ENCODE measurements at places on chromosomes 12 and 14.
A peak's percentile ranks its signal among the peaks of the same experiment; 100 is the strongest.

GRCh38 chr12:19741132-19741489, 301.8 kb downstream of the AEBP2 start:
- DNase-seq = no peak

DNA sequence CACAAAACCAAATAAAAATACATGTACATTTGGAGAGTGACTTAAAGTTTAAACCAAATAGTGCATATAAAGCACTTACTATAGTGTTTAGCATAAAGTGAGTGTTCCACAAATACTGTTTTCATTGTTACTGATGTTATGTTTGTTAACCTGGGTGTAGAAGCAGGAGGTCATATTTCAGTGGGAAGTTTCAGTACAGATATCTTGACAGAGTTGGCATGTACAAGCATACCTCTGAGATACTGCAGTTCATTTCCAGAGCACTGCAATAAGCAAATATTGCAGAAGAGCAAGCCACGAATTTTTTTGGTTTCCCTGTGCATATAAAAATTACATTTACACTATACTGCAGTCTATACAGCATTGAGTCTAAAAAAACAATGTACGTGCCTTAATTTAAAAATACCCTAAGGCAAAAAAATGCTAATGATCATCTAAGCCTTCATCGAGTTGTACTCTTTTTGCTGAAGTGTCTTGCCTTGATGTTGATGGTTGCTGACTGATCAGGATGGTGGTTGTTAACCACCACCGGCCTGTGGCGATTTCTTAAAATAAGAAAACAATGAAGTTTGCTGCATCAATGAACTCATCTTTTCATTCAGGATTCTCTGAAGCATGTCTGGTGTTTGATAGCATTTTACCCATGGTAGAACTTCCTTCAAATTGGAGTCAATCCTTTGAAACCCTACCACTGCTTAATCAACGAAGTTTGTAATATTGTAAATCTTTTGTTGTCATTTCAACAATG, 361.1 kb upstream of the RPL10L start:
- DNase-seq = no peak

- DNase-seq = no peak
These were observed 146.3 kb downstream of the CAND1 start for GRCh38 chr12:67415473-67415872.

DNA sequence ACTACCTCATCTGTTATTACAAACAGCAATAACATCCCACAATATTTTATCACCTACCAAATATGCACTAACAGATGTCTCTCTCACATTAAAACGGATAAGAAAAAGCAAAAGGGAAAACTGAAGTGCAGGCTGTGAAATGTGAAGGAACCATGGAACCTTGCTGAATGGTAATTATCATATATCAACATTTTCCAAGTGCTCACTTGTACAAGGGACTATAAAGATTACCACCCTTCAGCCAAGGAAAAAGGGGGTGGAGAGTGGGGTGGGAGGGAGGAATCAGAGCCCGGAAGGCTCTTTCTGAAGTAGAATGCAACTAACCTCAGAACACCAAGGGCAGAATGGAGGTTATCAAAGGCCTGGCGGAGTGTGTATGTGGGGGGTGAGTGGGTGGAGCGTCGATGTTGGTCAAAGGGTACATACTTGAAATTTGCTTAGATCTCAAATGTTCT, 1.2 kb downstream of the SNX6 start:
- DNase-seq = no peak

DNA sequence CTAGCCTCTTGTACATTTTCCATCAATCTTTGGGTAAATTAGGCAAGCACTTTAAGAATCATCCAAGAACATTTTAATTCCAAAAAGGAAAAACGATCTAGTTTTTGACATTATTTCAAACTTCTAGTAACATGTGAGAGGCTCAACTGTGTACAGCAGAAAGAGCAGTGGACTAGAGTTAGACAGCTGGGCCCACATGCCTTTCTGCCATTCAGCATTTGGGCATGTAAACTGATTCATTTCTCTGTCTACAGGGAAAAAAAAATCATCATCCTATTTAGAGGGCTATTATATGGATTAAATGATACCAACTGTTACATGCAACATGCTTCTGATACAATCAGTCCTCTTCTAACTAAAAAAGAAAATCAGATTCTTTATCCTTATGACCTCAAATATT, 17.7 kb downstream of the ATP2B1 start:
- DNase-seq = no peak

GRCh38 chr14:79699206-79699605, 512.1 kb downstream of the DIO2 start:
- no peak for DNase-seq

DNA sequence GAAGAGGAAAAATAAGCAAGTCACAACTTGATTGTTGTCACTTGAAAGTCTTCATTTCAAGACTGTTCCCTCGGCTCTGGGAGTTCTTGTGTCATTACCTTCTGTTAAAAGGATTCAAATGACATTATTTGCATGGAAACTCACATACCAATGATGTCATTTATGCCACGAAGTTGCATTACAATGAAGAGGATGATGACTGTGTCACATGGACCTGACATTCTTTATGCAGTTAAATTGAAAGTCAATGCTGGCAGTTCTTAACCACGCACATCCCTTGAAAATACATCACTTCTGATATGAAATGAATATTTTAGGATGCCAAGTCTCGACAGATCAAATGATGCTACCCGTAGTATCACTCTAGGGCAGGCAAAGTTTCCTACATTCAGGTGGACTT, 1069.5 kb downstream of the VRK1 start:
- no peak for DNase-seq

DNA sequence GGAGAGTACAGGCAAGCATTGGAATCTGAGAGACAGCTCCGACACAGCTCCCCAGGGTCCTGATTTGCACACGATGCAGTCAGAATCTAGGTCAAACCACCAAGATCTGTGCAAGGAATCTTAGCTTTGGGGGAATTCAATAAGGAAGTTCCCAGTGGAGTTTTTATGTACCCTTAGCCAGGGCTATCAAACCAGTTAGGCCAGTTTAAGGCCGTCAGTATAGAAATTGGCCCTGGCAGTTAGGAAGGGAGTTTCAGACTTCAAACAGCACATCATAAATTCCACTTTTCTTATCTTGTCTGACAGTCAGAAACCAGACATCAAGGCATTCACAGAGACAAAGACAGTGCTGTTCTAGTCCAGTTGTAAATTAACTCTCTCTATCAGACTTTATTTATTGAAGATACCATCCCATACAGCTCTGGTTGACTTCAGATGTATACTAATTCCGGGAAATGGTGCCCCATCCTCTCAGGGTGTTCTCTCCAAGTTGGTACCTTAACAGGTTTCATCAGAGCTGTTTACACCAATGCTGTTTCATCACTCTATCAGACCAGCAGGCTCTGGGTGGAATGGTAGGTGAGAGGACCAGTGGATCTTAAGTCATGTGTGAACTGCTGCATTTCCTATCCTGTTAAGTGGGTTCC, 157.5 kb upstream of the ATF7IP start:
- DNase-seq = no peak

GRCh38 chr12:3771853-3772252, 18.9 kb upstream of the CRACR2A start:
- DNase-seq = no peak

DNA sequence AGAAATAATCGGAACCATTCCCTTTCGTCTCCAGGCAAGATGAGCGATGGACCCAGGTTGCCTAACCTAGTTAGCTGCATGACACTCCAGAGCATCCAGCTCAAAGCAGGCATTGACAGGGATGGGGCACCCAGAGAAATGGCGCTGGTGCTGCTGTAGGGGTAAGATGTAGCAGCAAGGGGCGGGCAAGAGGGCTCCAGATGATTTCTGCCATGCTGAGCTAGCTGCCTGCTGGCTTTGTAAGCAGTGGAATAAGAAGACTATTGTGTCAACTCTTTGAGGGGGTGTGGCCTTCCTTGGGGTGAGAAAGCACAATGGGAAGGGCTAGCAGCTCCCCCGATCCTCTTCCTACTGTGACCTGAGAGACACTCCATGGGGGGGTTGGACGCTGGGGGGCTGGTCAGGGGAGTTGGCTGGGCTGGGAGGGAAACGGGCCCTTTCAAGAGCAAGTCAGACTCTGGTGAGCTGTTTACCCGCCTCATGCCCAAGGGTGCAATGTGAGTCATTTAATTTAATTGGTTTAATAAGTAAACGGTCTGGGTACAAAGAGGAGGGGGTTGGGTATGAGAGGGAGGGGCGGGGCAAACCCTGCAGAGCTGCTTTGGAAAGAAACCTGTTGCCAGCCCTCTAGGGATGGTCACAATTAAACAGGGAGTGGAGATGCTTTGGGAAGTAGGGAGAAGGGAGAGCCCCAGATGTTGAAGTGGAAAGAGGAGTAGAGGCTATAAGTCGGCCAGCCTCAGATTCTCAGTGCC, 50.5 kb downstream of the B4GALNT3 start:
- DNase-seq = no peak

DNA sequence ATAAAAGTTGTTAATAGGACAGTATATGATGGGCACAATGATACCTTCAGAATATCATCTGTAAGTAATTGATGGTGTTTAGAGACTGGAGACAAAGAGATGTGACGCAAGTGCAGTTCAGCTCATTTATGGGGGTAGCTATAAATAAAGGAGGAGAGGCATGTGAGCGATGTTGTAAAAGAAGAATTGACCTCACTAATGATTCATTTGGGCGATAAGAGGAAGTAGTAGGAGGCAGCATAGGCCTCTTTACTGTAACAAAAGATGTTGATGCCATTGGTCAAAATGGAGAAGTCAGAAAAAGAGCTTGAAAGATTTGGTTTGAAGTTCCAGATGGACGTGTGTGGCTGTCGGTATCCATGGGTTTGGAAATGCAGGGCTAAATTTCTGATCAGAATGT, 70.0 kb downstream of the FLRT2 start:
- DNase-seq = no peak

GRCh38 chr12:58413794-58414193, 472.4 kb downstream of the ATP23 start:
- DNase-seq = no peak

GRCh38 chr14:91606851-91607250, 96.7 kb upstream of the PPP4R3A start:
- no peak for DNase-seq

DNA sequence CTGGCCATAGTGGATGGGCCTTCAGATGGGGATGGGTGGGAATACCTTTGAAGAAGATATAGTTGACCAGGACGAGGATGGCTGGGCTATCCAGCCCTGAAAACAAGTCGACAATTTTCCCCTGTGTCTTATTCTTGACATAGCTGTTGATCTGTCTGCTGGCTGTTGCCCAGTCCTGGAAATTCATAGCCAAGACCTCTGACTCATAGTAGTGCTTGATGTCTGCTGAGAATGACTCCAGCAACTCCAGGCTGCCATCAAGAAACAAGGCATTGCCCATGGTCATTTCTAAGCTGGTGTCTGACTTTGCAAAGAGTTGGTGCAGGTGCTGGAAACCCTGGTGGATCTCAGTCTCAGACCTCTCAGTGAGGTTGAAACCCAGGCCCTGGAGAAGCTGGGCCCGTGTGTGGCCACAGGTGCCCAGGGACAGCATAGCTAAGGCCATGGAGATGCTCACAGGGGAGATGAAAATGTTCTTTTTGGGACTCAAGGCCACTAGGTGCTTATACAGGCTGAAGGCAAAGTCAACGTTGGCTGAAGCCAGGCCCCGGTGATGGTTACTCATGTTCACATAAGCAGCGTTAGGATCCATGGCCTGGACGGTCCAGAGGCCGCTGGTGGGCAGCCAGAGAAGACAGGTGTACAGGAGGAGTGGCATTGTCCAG, 9.0 kb downstream of the SERPINA6 start:
- DNase-seq = no peak

GRCh38 chr14:90159146-90159545, 97.2 kb upstream of the PSMC1 start:
- no peak for DNase-seq

DNA sequence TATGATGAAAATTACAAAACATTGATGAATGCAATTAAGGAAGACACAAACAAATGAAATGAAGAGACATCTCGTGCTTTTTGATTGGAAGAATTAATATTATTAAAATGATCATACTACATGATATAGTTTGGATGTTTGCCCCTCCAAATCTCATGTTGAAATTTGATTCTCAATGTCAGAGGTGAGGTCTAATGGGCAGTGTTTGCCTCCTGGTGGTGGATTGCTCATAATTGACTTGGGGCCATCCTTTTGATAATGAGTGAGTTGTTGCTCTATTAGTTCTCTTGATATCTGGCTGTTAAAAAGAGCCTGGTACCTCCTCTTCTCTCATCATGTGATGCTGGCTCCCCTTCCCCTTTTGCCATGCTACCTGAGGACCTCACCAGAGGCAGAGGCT, 56.7 kb downstream of the CD163L1 start:
- DNase-seq = no peak

GRCh38 chr12:82504409-82504808, 146.1 kb downstream of the METTL25 start:
- DNase-seq = no peak

DNA sequence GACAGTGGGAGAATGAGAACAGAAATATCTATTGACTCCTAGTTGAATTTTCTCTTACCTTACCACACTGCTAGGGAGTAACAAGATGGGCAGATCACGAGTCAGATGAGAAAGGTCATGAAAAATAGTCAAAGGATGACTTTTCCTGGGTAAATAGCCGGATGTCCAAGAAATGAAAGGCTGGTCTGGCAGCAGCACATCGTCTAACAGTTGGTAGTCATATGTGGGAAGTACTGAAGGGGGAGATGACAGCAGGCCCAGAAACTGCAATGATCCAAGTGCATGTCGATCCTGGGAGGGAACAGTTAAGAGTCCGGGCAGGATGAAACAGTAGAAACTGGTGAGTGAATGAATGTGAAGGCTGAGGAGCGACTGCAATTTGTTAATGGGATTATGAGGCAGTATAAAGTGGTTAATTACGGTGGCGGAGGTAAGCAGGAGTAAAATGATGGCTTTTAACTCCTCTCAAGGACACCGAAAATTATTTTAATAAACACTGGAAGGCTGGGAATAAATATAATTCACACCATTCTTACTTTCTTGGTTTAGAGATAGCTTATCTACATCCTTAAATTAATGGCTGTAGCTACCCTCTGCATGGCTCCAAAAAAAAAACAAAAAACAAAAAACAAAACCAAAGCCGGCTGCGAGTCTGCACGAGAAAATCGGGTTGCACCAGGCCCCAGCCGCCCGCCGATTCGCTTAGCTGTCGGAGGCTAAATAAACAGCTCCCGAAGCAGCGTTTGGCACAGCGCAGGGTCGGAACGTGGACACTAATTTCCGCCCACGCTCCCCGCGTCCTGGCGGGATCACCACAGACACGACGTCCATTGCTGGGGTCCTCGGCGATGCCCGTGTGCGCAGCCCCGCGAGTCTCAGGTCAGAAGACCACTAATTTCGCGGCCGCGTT, 1.0 kb upstream of the ERC1 start:
- peak; percentile 32 for DNase-seq

DNA sequence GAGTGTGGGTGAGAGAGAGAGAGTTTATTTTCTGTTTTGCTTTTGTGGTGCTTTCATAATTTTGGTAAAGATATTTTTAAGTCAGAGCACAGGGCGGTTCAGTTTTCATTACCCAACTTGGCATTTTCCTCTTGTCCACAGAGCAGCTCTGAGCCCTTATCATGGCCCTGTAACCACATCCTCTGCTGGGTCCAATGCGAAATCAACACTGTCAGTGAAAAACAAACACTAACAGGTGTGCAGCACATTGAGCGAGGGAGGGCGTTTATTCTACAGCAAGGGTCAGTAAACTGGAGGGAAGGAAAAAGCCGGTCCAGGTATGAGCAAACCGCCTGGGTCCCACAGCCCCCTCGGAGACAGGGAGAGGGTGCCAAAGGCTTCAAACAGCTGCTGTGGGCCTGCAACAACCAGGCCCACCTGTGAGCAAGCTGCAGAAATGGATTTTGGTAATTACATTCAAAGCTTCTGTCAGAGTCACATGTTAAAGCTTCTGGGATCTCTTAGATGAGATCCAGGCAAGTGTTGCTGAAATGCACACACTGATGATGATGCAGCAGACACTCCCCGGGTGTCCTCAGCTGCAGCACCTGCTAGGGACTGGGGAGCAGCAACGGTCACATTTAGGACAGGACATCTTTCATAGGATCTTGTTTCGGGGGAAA, 132.7 kb upstream of the DYRK2 start:
- no peak for DNase-seq

Data from stimulated activated CD4-positive, alpha-beta T cell treated with anti-CD3 and anti-CD28 coated beads, Interleukin-1b, Interleukin-23, amount 100 ng/mL, for 24 hours (primary cell).